Activated CD4-positive, alpha-beta T cell treated with anti-CD3 and anti-CD28 coated beads, Interleukin-2, amount 50 U/mL, for 1 hour (primary cell): ENCODE measurements at places on chromosomes 6 and 20.

DNA sequence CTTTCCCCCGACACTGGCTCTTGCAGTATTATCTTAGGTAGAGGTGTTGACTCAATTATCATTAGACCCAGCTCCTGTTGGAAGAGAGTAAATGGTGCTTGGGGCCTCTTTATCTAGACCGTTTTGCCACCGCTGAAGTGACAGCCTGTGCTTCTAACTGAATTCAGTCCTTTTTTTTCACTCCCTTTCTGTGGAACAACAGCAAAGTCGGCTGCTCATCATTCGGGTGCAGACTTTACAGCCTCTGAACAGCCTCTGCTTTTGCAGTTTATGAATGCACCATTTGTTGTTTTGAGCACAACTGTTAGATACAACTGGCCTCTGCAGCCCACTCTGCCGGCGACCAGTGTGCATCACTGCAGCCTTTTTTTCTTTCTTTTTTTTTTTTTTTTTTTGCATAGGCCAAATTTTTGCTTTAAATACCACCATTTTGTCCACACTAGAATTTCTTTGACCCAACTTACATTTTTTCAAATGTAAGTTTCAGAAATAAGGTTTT lies 35.8 kb downstream of the RREB1 start:
- no peak for DNase-seq

DNA sequence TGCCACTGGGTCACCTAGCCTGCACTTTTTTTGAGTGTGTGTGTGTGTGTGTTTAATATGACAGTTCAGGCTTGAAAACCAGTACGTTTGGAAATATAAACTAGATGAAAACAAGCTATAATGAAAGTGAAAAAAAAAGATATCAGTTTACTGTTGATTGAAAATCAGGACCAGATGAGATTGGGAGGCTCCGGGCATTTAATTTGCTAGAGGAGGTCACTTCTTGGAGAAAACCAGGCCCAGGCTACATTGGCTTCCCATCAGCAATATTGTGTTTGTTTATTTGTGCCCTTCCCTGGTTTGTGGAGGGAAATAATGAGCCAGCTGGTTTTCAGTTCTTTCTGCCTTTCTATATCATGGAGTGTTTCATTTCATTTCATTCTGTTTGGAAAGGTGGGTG lies 246.6 kb upstream of the JAG1 start:
- no peak for DNase-seq

- no peak for DNase-seq
These were observed 68.5 kb upstream of the SLCO4A1 start for GRCh38 chr20:62573817-62574216.

- DNase-seq: no peak
These were observed 1042.7 kb downstream of the EPHA7 start for GRCh38 chr6:92376691-92377090.

DNA sequence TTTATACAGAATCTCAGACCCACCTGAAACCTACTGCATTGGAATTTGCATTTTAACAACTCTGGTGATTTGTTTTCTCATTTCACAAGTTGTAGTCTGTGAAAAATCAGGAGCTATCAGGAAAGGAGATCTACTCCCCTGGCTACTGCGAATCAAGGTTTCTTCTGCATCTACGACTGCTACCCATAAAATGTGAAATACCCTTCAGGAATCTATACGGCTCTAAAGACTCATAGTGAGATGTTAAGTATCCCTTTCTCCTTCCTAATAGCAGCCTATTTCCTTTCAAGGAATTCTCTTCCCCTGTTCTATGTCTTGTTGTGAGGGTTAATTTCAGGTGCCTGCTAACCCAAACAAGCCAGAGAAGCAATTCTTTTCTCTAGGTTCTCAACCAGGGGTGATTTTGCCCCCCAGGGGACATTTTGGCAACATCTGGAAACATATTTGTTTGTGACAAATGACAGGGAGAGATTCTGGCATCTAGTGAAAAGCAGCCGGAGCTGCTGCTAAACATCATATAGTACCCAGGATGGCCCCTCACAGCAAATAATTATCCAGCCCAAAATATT lies 26.3 kb downstream of the WFDC3 start:
- DNase-seq: no peak
